ENCODE measurements at places on chromosomes 16 and 17.

DNA sequence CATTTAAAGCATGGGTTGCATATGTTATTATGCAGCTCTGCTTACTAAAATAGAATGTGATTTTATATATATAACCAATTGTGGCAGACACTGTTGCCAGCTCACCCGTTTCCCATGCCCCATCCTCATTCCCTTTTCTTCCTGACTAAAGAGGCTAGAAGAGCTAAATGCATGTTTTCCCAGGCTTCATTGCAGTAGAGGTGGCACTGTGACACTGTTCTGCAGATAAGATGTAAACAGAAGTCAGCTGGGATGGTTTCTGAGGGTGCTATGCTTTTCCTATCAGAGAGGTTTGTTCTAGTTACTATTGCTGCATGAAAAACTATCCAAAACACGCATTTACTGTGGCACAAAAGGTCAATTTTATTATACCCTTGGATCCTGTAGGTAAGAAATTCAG lies 5.7 kb upstream of the TOB1 start:
- no peak for DNase-seq

GRCh38 chr16:85480727-85481101 lies 132.4 kb upstream of the GSE1 start:
- no peak for DNase-seq

DNA sequence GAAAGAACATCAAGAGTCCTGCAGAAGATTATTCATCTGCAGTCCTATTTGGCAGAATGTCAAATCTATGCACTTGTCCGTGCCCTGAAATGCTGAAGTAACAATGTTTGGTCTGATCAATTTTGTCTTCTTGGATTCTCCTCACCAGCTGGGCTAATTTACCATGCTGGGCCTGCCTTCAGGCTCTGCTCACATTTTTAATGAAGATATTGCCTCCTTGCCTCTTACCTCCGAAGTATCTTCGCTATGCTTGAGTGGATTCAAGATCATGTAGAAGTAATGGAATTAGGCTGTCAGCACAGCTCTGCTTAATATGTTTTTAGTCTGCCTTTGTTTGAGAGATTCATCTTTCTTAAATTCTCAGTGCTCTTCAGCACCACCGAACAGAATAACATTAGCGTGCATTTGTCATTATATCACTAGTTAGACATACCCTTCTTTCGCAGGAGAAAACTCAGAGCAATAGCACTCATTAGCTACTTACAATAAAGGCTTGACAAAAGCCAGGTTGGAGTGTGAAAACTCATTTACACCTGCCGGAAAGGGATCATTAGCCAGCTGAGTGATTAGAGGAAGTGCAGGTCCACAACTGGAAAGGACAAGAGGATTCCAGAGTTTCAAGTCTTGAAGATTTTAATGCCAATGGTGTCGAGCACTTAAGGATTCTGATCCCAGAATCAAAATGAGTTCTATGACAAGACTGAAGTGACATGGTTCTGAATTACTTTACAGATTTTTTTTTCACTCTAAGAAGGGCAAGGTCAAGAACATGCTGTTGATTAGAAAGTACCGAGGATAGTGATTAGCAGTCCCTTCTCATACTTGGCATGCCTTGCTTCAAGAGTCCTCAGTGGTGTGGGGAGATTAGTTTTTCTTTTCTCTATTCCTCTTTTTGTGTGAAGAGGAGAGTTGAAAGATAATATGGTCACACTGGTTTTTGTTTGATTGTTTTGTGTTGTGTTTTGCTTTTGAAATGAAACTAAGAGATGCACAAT lies 405.6 kb upstream of the TOM1L1 start:
- no peak for DNase-seq

DNA sequence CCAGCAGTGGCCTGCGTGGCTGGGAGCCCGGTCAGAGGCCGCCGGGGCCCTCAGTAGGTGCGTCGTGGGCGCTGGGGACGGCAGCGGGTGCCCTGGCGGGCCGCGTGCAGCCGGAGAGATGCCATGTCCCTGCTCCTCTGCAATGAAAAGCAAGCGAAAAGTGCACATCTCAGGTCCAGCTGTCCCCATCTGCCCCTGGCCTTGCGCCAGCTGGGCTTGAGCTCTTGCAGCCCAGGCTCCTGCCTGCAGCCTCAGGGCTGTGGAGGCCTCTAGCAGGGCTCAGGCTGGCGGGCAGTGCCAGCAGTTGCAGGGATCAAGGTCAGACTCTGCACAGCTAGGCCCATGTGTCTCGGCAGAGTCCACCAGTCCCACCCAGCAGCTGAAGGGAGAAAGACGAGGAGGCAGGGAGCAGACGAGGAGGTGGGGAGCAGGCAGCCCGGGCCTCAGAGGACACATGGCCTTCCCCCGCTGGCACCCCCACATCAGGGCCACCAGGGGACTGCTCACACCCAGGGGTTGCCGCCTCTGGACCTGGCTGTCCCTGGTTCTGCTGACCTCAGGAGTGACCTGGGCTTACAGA lies 11.2 kb downstream of the SLC16A3 start:
- DNase-seq = peak; percentile 66

DNA sequence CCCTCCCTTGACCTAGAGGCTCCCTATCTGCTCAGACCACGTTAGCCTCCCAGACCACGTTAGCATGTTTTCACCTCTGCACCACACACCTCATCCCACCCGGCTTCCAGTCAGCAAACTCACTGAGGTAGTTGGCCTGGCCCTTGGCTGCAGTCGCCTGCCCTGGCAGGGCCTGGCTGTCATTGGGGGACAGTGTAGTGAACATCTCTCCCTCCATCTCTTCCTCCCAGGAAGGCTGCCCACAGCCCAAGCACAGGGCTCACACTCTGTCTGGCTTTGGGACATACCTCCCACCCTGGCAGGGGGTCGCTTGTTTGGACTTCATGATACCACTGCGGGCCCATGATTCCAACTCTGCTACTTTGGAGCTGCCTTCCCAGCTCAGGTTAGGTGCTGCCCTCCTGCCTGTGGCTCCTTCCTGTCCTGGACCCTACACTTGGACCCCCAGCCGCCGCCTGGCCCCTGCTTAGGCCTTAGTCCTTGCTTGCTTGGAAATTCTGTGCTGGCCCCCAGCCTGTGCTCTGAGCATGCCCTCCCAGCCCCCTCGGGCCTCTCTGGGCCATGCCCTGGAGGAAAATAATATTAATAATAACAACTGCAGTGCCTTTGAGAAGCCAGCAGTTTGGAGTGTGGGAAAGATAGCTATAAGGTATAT lies 167.7 kb downstream of the COPRS start:
- DNase-seq = no peak

- peak; percentile 39 for DNase-seq
Measured at GRCh38 chr17:72618001-72618509, 474.4 kb downstream of the SLC39A11 start.

- DNase-seq = no peak
Measured at GRCh38 chr17:17048106-17048505, 5.8 kb downstream of the MPRIP start.

DNA sequence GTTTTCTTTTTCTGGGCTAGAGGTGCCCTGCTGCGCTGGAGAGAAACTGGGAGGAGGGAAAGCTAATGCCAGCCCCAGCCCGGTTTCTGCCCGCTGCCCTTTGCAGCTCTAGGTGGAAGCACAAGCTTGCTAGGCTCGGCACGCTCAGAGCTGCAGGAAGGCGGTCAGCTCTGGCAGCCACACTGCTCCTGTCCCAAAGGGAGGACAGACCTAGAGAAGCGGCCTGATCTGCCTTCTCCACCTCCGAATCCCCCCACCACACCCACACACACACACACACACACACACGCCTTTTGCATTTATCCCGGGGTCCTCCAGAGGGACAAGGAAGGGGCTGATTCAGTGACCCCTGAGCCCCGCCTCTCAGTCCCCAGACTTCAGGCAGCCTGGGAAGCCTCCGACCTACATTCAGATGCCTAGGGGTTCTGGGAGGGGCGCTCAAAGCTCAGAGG lies 418.1 kb downstream of the SOX9 start:
- no peak for DNase-seq

GRCh38 chr17:29283496-29283895 lies 10.5 kb downstream of the NUFIP2 start:
- no peak for DNase-seq

- DNase-seq = no peak
Measured at GRCh38 chr16:11384184-11384955, 39.1 kb downstream of the RMI2 start.

DNA sequence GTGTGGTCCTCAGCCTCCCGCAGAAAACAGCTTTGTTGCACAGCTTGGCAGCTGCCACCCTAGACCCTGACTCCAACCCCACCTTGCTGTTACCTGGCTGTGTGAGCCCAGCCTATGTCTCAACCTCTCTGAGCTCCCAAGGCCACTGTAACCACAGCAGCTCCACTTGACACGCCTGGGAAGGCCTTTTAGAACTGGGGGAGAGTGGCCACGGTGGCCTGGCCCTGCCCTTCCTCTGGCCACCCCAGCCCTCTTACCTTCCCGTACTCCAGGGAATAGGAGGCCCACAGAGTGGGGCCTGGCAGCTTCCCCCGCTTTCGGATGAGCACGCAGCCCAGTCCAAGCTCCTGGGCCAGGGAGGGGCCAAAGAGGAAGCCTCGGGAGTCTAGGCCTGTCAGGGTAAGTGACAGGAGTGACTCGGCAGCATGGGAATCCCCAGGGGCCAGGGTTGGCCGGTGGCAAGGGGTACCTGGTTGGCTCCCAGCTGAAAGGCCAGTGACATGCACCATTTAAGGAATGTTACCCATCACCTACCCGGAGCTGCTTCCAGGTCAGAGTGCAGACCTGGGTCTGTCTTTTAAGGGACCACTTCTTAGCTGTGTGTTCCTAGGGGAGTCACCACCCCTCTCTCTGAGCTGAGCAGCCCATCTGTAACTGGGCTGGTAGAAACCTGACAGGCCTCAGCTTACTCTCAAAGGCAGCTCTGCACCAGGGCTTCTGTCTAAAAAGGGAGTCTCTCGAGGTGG lies 1.4 kb downstream of the APRT start:
- peak; percentile 54 for DNase-seq

- no peak for DNase-seq
Measured at GRCh38 chr16:5862103-5862840, 764.7 kb upstream of the EEF2KMT start.

DNA sequence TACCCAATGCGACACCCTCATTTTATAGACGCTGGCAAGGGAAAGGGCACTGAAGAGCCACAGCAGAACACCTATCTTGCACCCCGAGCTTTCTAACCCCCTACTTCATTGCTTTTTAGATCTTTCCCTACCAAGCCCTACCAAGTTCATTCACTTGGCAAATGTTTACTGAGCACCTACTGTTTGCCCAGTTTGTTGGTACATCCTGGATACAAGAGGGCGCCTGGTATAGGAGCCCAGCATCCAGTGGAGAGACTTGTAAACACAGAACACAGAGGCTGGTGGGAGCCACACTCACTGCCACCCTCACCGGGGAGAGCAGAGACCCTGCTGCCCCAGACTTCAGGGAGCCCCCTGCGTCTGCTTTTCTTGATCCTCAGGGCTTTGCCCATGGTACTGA lies 112.6 kb downstream of the GNAO1 start:
- DNase-seq = no peak

Measured in RPMI8226 (cell line).